ENCODE measurements at places on chromosomes 6 and 20. TPM values are rescaled to one million over a fixed set of nuclear protein-coding genes. Genes with fewer than 3 reads are reported as not detected.

Gene MUC21
- not detected for total RNA-seq

Gene BTN1A1
- not detected for total RNA-seq

Gene C6orf52
- not detected for total RNA-seq

Gene DNPH1
- 36.3 TPM for total RNA-seq
